Suppressor macrophage treated with lipopolysaccharide for 1 hour (primary cell): ENCODE measurements at places on chromosomes 2 and 18.

GRCh38 chr2:161766334-161766733 is 142.1 kb downstream of the SLC4A10 start:
- no peak for DNase-seq

DNA sequence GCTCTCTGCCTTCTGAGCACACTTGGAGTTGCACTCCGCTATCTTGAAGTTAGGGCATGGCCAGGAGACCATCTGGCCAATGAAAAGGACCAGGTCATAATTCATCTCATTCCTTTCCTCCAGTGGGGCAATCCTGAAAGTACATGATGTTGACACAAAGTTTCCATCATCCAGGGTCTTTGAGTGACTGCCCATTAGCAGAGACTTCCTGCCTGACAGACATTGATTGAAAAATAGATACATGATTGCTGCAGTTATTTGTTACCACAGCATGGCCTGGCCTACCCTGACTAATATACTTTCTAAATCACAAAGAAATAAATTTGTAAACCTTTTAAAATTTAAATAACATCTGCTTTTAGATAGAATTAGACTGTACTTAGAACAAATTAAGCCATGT is 50.0 kb upstream of the SCG2 start:
- DNase-seq: no peak

- no peak for DNase-seq
Observed at GRCh38 chr2:9937968-9938367, 13.5 kb upstream of the GRHL1 start.

- peak; percentile 27 for DNase-seq
Observed at GRCh38 chr18:66682855-66683322, 79.0 kb upstream of the CDH19 start.

- no peak for DNase-seq
Observed at GRCh38 chr2:214484239-214484638, 73.4 kb downstream of the VWC2L start.

DNA sequence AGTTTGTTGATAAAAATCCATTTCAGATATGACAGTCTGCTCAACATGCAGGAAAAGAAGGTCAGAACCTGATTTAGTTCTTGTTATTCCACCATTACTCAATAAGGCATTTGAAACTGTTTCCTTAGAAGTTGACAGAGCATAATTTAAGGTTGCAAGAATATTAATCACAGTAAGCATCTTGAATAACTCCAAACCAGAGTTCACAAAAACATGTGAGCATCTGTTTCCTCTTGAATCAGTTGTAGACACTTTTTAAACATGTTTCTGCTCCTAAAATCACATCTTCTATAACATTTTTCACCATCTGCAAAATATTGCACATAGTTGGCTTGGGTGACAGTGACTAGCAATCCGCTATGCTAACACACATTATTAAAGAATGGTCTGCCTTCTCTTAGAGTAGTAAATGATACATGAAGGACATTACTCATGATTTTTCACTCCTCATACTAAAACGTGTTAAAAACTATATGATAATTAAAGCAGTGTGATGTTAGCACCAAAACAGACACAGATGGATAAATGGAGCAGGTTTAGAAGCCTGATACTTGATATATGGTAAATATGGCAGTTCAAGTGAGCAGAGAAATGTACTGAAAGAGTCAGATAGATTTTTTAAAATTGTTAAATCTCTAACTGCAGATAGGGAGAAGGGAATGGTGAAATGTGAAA is 30.3 kb downstream of the AKAIN1 start:
- no peak for DNase-seq

- no peak for DNase-seq
Observed at GRCh38 chr2:119170504-119170903, 12.0 kb upstream of the C1QL2 start.

GRCh38 chr18:3726238-3726951 is 276.4 kb downstream of the TGIF1 start:
- peak; percentile 71 for DNase-seq

GRCh38 chr18:24197412-24197811 is 58.5 kb downstream of the CABYR start:
- no peak for DNase-seq

DNA sequence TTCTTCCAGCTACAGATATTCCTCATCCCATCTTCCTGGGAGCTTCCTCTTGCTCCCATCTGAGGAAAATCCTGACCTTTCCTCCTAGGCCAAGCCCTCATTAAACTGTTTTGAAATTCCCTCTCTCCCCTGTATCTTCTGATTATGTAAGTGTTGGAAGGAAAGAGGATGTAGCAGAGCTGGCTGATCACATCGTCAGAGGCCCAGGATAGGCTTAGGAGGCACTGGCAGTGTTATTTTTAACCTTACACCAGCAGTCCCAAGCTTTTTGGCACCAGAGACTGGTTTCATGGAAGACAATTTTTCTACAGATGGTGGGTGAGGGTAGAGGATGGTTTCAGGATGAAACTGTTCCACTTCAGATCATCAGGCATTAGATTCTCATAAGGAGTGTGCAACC is 630.4 kb downstream of the EPHA4 start:
- no peak for DNase-seq

GRCh38 chr18:25055076-25055475 is 296.9 kb downstream of the ZNF521 start:
- no peak for DNase-seq

GRCh38 chr18:13276530-13277520 is 58.3 kb downstream of the LDLRAD4 start:
- DNase-seq: no peak

DNA sequence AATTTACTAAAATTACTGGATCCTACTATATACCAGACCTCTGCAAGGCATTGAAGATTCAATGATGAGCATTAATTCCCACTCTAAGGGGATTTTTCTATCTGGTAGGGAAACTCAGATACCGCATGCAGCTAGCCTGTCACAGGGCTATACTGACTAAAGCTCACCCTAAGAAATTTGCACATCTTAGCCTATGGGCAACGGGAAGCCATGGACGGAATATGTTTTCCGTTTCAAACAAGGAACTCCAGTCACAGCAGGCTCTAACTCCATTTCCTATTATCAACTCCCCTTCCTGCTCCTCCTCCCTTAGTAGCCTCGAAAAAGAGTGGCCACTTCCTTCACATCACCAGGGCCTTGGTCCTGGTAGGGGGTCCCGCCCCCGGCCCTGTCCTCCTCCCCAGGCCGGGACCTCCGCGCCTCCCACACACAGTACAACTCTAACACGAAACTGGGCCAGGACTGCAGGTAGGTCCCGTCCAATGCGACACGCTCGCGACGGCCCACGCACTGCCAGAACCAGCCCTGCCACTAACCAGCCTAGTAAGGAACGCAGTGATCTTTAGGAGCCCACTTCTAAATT is 659 bp upstream of the COX5B start:
- DNase-seq: peak; percentile 82

DNA sequence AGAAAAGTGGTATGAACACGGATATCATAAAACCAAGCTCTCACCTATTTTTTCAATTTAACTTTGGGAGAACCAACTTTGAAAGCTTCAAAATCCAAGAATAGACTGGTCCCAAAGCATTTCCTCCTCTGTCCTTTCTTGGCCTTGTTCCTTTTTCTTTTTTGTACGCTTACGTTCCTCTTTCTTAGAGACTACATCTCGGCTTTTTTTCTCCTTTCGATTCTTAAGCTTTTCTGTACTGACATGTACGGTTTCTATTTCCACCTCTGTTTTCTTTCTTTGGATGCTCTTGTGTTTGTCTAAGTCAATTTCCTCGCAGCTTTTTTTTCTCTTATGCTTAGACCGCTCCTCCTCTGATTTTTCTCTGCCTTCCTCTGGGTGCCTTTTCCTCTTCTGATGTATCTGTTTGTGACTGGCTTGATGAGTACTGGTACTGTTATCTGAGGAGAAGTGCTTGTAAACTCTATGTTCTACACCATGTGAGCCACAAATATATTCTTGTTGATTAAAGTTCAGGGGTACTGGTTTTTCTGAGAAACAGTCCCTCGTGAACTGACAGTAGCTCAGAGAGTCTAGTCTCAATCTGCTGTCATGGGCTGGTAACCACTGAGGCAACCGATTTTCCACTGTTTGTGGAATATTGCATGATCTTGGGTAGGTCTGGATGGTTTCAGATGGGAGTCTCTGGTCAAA is 11.5 kb upstream of the RNU2-63P start:
- DNase-seq: peak; percentile 48

- no peak for DNase-seq
Observed at GRCh38 chr18:62332964-62333695, 8.0 kb downstream of the TNFRSF11A start.

DNA sequence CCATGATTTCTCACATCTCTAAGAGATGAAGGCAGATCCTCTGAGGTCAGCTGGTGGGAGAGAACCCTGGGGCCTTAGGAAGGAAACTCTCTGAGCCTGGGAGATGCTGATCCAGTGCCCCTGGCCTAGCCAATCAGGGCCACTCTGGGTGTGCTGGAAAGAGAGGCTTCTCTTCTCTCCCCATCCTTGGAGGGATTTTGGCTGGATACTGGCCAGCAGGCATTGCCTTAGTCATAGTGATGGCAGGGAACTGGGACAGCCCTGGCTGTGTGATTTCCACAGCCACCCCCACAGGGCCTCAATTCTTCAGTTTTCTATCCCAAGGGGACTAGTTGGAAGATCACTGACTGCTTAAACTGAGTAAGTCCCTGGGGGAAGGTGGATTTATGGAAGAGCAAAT is 26.6 kb upstream of the PLB1 start:
- DNase-seq: peak; percentile 78

- no peak for DNase-seq
Observed at GRCh38 chr18:22668496-22668895, 250.8 kb upstream of the CTAGE1 start.

DNA sequence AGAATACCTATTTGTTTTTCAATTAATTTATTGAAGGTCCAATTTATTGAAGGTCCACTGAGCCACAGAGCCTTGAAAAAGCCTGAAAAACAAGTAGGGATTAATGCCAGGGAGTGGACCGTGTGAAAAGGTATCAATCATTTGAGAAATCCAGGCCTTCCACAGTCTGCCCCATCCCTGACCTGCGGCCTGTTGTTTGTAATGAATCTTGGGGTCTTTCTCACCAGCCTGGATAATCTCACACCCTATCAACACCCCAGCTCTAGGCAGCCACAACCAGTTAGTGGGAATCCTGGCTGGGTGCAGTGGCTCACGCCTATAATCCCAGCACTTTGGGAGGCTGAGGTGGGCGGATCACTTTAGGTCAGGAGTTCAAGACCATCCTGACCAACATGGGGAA is 47.8 kb downstream of the TNFRSF11A start:
- no peak for DNase-seq

GRCh38 chr2:28997237-28997846 is 16.2 kb downstream of the TOGARAM2 start:
- DNase-seq: no peak

DNA sequence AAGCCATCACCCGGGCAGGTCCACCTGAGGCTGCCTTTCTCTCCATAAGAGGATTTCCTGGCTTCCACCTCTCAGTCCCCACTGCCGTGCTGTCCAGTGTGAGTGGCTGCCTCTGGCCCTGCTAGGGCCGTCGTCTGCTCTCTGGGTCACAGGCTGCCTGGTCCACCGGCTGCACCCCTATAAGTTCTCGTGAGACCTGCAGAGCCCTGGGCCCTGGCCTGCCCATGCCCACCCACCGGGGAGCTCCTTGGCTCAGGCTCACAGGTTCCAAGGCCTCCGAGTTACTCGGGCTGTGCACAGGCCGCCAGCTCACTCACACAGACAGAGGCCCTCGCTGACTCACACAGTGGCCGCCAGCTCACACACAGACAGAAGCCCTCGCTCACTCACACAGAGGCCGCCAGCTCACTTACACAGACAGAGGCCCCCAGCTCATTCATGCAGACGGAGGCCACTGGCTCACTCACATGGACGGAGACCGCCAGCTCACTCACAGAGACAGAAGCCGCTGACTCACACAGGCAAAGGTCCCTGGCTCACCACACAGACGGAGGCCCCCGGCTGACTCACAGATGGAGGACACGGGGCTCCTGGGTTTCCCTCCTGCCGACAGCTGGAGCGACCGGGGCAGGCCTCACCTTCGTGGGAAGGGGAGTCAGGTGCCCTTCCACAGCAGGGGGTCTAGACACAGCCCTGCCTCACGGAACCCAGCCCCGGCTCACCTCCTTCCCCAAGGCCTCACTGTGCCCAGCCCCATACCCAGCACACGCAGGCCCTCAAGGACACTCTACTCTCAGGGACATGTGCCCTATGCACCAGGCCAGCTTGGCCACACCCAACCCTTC is 334.1 kb upstream of the MYT1L start:
- no peak for DNase-seq

DNA sequence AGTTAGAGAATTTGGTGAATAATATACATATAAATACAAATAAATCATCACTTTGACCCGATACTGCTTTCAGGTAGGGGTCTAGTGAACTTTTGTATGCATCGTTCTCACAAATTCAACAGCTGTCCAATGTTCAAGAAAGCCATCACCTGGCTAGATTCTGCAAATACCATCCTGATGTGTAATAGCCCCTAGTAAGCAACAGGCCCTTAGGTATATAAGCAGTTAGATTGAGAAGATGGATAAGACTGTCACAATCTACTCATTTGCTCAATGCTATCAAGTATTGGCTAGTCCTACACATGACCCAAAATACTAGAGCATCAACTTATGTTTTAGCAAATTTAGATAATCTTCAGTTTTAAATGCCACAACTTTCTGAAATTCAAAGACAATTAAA is 20.7 kb upstream of the DSG1 start:
- DNase-seq: no peak

DNA sequence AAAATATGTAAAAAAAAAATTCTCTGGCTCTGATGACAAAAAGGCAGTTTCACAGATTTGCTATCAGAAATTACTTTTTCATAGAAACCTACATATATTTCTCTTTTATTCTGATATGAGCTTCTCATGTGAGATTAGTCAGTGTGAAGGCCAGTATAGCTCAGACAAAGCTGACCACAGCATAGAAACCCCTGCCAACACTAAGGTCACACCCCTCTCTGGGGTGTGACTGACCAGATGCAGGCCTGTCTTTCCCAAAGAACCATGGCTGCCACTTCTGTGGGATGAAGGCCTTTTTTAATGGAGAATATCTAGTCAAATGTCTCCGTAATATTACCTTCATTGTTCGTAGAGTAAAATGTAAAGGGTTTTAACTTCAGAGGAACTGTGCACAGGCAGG is 330.3 kb upstream of the KCNJ3 start:
- DNase-seq: no peak

- no peak for DNase-seq
Observed at GRCh38 chr2:71938108-71938507, 209.6 kb downstream of the CYP26B1 start.

DNA sequence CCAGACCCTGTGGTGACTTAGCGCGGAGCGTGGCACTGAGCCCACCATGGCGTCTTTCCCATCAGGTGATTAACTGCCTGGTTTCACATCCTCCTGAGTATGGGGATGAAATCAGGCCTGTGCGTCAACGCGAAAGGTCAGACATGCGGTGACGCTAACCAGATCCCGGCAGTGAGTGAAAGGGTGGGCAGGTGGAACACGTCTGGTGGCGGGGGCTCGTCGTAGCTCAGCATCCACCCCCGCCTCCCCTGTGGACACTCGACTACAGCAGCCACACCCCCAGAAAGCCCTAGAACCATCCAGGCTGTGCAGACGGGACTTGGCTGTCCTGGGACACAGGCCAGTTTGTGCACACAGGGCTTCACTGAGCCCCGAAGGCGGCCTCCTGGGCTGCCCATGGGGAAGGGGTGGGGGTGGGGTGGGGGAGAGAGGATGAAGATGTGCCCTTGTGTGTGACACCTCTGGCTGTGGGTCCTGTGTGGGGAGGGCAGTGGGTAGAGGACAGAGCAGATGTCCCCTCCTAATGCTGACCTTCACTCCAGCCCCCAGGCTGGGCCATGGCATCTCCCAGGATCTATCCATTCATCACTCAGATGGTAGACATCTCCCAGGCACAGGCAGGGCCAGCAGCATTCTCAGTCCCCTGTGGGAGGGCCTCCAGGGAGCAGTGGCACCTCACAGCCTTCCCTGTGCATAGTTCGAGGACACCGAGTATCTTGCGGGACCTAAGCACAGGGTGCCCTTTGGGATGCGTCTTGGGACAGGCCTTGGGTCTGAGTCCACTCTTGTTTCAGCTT is 27.5 kb downstream of the RAMP1 start:
- DNase-seq: no peak
